Cardiac muscle cell (in vitro differentiated cells and primary cell): ENCODE measurements at places on chromosomes 7 and 10. TPM values are rescaled to one million over a fixed set of nuclear protein-coding genes. Genes with fewer than 3 reads are reported as not detected.

H2AZ2 gene
- total RNA-seq = 219 and 319 TPM in 2 replicates

TMEM130 gene
- total RNA-seq = 0.54 TPM in 1 of 2 replicates, not detected in the other

NPY gene
- 1.5 and 5.1 TPM in 2 replicates for total RNA-seq

NME8 gene
- total RNA-seq = 0.06 and 0.07 TPM in 2 replicates

RNLS gene
- 5.5 and 13.9 TPM in 2 replicates for total RNA-seq

MRLN gene
- total RNA-seq = not detected in 2 replicates

TCTN3 gene
- 18.6 and 21.9 TPM in 2 replicates for total RNA-seq

FGF8 gene
- 5.7 and 12.8 TPM in 2 replicates for total RNA-seq

URGCP gene
- total RNA-seq = 30.9 and 40.2 TPM in 2 replicates

BTBD16 gene
- total RNA-seq = 0.09 TPM in 1 of 2 replicates, not detected in the other

C1QL3 gene
- 0.35 TPM in 1 of 2 replicates, not detected in the other for total RNA-seq

NIPSNAP2 gene
- total RNA-seq = 97.7 and 123 TPM in 2 replicates

GRCh38 chr10:132601567-132601966 is 64.0 kb downstream of the INPP5A start:
- DNase-seq = no peak

DNA sequence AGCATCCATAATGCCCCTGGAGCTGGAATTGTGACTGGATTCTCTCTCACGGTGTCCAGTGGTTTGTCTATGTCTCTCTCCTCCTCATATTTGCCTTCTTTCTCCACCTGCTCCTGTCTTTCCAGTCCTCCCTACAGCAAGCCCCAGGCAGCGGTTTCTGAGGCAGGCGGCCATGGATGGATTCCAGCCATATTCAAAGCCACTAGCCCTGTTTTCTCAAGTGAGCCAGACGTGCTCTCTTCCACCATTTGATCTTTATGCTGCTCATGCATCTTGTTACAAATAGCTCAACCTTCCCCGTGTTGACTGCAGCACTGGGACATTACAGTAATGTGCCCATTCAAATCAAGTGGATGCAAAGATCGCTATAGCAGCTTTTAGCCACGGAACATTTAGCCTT is 387.2 kb upstream of the PODXL start:
- no peak for DNase-seq

- DNase-seq = no peak
Measured at GRCh38 chr10:86316990-86317389, 49.6 kb downstream of the GRID1 start.

DNA sequence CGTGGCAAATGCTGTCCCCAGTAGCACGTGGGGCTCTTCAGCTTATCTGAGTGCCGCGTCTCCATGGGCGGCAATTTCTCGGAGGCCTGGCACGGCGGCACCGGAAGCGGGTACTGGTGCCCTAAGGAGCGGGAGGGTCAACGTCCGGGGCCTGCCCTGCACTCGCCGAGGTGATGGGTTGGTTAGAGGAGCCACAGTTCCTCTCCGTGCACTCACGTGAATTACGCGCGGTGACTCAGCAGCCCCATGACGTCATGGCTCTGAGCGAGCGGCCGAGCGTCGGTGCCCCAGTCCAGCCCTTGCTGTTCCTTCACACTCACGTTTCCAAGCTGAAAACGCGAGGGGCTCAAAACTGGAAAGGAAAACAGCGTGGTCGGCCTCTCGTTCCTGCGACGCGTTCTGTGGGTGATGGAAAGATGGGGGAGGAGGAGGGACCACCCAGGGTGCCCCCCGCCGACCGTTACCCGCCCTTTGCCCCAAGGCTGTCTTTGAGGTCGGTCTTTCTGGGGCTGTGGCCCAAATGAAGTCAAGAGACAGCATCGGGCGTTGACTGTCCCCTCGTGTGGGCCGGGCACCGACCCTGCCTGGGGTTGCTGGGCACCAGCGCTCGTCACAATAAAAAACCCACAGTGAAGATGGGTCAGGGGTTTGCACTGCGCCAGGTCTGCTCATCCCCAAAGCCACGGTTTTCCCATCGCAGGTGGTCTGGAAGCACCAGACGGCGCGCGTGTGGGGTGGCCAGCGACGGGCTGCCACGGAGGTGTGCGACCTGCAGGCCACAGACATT is 70.4 kb upstream of the CFAP46 start:
- no peak for DNase-seq

DNA sequence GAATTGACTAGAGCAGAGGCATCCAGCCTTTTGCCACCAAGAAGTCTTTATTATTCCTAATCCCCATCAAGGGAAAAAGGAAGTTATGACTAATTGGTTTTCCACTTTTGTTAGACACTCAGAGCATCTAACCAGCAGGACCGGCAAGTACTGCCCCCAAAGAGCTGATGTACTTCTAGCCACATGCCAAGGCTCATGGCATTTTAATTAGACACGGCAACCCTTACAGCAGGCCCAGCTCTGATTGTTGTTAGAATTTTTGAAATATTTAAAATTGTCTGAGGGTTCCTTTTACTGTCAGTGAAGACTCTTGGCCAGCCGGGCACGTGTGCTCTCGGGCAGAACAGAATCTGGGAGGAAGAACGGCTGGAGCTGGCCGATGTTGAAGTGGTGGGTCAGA is 114.8 kb downstream of the SPAG6 start:
- DNase-seq = no peak

- DNase-seq = no peak
Measured at GRCh38 chr10:49382826-49383225, 13.1 kb downstream of the DRGX start.

DNA sequence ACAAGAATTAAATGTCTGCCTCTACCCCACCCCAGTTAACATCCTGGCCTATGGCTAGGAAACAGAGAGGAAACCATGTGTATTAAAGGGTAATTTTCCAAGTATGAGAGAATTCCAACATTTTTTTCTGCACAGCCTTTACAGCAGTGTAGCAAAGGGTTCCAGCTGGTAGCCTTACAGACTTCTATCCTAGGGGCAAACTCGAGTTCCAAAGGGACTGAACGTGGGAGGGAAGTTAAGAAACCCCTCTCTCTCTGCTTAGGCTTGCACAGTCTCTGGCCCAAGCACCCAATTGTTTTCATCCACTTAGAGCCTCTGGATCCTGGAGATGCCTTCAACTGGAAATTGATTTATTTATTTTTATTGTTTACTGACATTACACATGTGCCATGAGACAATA is 60.3 kb downstream of the SLC16A12 start:
- DNase-seq = no peak

DNA sequence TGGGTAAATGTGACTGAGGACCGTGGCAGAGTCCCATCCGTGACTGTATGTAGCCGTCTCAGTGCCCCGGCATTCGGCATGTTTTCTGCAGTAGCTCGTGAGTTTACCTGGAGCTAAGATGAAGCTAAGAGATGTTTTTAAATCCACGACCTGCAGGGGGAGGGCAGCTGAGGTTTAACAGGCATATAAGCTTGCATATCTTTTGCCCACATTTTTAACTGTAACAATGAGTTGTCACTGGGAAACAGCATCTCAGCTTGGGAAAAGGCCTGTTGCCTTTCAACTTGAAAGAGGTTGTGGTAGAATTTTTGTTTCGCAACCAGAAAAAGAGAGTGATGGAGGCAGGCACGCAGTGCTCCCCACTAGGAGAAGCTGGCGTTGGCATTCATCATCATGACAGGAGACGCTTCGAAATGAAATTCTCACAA is 77.7 kb downstream of the CELF2 start:
- DNase-seq = no peak

DNA sequence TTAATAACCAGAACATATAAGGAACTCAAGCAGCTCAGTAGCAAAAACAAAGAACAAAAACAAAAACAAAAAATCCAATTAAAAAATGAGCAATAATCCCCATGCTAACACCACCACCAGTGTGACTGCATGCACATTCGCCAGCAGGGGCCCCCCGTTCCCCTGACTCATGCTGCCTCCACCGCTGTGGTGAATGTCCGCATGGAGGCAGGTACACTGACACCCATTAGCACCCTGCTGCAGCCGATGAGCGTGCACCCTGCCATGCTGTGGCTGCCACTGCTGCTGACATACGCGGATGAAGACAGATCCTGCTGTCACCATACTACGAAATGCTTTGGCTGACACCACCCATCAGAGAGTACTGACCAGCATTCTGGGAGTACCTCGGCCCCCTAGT is 321.6 kb upstream of the LRRTM3 start:
- DNase-seq = no peak

DNA sequence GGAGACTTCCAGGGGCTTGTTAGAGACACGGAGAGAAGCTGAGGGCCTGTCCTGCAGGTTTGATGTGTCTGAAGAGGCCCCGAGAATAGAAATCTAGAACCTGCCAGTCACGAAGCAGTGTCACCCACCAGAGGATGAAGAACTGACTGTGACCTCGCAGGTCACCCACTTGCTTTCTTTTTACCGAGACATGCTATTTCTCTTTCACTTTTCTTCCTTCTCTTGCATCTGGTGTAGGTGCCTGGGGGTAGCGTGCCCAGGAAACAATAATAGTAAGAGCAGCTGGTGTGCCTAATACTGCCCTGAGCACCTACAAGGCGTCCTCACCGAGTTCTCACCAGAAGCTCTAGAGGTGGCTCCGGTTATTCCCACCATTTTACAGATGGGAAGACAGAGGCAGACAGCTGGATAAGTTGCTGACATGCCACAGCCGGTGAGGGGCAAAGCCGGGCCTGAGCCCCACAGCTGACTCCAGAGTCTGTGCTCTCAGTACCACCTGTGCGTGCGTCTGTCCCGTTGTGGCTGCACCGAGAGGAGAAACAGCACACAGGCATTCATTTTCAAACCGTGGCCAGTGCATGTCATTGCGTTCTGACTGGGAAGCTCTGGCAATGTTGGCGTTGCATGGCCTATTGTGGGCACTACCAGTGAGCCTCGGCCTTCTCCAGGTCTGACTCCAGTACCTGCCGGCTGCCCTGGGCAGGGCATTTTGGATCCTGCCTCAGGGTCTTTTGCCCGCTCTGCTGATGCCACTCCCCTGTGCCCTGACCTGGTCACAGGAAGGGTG is 7.8 kb downstream of the CHST3 start:
- no peak for DNase-seq

DNA sequence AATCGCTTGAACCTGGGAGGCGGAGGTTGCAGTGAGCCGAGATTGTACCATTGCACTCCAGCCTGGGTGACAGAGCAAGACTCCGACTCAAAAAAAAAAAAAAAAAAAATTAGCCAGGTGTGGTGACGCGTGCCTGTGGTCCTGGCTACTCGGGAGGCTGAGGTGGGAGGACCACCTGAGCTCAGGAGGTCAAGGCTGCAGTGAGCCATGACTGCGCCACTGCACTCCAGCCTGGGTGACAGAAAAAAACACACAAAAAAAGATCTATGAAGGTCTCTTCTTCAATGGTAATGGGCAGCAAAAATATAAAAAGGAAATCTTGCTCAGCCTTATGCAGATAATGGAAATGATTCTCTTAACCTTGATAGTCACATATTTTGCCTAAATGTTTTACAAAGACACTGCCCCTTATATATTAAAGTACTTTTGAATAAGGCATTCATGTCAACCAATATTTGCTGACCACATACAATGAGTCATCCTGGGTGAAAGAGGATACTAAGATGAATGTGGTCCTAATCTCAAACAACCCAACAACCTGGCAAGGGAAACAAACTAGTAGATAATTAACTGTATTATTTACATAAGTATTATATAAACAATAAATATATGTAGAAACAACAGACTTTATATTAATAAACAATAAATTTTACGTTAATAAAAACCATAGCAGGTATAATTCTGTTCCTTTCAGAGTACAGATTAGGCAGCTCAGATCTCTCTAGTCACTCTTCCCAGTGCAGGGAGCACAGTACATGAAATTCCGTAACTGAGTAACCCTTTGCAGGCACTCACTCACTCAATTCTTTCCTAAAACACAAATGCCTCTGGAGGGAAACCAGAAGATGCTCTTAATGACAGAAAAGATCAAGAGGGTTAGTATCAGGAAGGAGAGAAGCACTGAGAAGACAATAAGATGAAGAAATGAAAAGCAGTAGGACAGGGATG is 8.1 kb downstream of the TOMM7 start:
- no peak for DNase-seq
